ENCODE measurements at places on chromosomes 13 and 19.
A peak's percentile ranks its signal among the peaks of the same experiment; 100 is the strongest.

- DNase-seq: no peak
Observed at GRCh38 chr19:726993-727956, 18.5 kb downstream of the PALM start.

DNA sequence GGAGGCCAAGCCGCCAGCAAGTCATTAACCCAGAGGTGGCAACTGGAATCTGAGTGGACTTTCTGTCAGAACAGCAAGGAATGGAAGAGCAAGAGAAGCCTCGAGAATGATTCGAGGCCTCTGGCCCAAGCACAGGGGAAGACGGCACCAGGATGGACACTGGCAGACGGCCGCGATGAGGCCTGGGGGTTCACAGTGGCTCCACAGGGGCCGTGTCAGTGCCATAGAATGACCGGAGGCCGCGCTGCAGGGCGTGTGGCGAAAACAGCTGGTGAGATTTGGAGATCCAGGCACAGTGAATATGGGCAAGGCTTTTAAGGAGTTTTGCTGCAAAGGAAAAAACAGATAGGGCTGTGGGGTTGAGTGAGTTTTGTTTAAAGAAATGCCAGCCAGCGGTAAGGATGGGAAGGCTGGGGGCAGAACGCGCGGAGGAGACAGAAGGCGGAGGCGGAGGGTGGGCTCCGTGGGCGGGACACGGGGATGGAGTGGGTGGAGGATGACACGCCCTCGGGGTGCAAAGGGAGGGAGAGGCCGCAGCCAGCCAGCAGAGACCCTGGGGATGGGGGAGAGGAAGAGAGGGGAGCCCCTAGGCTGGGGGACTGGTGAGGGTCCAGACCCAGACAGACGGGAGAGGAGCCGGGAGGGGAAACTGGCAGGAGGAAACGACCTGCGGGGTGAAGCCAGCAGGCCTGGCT is 130.5 kb downstream of the RNF17 start:
- DNase-seq: no peak

DNA sequence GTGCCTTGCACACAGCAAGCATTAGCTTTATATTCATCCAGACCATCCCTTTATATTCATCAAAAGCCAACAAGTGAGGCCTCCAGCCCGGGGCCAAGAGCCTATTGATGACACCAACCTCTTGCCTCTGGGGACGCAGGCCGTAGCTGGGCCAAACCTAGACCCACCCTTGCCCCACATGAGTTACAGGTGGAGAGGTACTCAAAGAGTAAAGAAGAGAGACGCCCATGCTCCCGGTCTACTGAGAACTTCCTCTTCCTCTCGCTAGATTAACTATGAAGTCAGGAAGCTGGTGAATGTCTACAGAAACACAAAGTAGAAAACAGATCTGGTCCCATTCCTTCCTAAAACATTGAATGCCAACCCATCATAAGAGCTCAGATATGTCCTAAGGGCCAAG is 3.8 kb upstream of the MLNR start:
- no peak for DNase-seq

- DNase-seq: no peak
Observed at GRCh38 chr13:48901781-48902180, 73.9 kb upstream of the FNDC3A start.

DNA sequence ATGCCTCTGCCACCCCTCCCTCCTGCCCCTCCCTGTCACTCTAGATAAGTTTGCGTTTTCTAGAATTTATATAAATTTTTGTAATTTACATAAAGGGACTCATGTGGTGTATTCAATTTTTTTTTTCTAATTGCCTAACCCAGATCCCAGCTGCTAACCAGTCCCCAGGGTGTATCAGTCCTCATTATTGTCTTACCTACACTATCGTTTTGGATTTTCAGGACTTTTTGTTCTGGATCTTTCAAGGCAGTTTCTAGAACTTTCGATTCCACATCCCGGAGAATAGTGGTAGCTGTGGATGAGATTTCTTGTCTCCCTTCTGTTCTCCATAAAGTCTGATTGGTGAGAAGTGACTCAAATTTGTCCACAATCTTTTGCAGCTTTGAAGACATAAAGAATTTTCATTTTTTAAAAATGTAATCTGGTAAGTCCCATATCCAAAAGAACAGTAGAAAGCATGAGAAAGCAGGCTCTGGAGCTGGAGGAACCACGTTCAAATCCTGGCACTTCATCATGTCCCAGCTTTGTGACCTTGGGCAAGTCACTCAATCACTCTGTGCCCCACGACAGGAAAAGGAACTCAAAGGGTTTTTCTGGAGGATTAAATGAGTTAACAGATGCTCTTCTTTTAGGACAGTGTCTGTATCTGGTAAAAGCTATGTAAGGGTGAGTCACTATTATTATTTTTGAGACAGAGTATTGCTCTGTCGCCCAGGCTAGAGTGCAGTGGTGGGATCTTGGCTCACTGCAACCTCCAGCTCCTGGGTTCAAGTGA is 19.7 kb downstream of the ADGRE3 start:
- no peak for DNase-seq

DNA sequence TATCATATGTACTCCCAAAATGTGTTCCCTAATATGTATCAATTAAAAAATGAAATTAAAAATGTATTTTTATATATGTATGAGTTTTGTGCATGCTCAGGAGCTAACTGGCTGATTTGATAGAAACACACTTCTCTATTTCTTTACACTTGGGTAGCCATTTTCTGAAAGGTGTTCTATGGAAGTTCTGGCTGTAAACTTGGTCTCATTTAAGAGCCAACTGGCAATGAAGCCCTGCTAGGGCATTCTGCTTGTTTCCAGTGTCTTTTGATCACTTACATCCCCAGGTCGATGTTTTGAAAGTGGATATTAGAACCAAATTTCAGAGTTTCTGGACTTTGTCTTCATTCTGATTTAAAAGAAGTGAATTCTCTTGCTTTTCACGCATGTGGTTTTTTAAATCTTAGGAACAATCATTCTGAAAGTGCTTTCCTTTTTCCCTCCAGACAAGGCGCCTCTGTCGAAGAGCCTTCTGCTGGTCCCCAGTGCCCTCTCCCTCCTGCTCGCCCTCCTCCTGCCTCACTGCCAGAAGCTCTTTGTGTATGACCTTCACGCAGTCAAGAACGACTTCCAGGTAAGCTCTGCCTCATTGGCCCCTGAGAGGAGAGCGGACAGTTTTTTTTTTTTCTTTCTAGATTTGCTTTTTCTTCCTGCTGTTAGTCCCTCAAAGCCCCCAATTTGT is 20.1 kb downstream of the GPR18 start:
- no peak for DNase-seq

DNA sequence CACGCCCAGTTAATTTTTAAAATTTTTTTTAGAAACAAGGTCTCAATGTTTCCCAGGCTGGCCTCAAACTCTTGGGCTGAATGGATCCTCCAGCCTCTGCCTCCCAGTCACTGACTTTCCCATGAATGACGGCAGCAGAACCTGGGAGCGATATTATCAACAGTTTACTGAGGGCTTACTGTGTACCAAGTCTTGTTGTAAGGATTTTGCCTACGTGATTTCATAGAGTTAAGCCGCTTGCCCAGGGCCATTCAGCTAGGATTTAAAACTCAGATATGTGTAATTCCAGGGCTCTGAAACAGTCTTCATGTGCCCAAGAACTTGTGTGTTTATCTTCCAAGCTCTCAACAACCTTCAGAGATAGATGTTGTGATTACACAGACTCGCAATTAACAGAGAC is 6.0 kb upstream of the KXD1 start:
- no peak for DNase-seq

DNA sequence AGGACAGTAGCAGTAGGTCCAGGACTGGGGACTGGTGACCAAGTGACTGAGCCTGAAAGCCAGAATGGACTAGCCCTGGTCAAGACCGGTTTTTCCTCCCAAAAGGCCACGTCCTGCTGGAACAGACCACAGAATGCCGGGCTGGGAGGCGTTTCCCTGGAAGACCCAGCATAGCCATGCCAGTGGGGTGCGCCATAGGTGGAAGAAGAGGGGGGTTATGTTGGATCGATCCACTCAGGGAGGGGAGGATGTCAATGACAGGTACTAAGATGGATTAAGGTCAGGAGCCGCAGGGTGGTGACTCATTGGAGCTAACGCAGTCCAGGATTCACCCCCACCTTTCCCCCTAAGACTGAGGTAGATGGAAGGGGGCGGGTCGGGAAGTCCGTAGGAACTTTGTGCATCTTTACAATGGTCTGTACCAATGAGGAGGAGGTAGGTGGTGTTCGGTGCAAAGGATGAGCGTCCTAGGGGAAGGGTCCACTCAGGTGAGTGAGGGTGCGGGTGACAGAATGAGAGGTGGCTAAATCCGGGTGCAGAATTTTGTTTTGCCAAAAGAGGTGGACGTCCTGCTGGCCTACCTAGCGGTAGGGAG is 21.0 kb downstream of the VASP start:
- no peak for DNase-seq

DNA sequence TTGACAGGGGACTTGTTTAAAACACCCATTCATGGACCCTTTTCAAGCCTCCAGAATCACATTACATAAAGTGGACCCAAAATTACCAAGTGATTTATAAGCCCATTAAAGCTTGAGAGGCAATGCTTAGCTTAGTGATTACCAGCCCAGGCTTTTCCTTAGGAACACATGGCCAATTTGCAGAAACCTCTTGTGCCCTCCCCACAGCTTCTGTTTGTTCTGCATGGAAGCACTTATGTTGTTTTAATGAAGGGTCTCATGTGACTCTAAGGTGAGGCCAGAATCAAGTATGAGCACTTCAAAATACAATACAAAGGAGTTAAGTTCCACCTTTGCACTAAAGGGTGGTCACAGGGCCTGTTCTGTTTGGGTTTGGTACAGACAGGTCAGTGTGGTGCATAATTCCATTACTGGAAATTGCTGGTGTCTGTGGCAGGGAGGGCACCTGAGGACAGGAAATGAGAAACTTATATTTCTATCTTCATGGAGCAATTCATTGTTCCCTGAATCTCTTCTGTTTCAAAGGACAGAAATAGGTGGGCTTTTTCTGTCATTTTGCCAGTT is 15.3 kb downstream of the ZNF486 start:
- DNase-seq: no peak

- DNase-seq: peak; percentile 73
Observed at GRCh38 chr13:29572575-29572974, 22.9 kb downstream of the SLC7A1 start.

GRCh38 chr19:42282819-42283187 is 13.8 kb downstream of the CIC start:
- no peak for DNase-seq

- peak; percentile 16 for DNase-seq
Observed at GRCh38 chr13:26539738-26540292, 17.7 kb upstream of the WASF3 start.

DNA sequence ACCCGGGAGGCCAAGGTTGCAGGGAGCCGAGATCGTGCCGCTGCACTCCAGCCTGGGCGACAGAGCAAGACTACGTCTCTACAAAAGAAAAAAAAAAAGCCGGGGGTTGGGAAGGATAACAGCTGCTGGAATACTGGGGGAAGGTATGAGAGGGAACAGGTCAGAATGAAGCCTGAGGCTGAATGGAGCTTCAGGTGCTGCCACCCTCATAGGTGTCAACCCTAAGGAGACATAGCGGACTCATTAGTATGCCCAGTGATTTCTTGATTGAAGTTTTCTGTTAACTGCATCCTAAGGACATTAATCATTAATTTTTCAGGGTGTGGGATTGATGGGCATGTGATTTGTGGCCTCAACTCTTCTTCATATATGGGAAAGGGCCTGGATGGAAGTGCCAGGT is 6.0 kb downstream of the SMARCA4 start:
- DNase-seq: no peak

- DNase-seq: no peak
Observed at GRCh38 chr13:64993514-64994164, 2236.5 kb downstream of the PCDH9 start.

GRCh38 chr19:18108897-18109296 is 11.3 kb downstream of the MAST3 start:
- DNase-seq: peak; percentile 60

- no peak for DNase-seq
Observed at GRCh38 chr19:56316728-56317127, 2.1 kb upstream of the ZSCAN5A start.

DNA sequence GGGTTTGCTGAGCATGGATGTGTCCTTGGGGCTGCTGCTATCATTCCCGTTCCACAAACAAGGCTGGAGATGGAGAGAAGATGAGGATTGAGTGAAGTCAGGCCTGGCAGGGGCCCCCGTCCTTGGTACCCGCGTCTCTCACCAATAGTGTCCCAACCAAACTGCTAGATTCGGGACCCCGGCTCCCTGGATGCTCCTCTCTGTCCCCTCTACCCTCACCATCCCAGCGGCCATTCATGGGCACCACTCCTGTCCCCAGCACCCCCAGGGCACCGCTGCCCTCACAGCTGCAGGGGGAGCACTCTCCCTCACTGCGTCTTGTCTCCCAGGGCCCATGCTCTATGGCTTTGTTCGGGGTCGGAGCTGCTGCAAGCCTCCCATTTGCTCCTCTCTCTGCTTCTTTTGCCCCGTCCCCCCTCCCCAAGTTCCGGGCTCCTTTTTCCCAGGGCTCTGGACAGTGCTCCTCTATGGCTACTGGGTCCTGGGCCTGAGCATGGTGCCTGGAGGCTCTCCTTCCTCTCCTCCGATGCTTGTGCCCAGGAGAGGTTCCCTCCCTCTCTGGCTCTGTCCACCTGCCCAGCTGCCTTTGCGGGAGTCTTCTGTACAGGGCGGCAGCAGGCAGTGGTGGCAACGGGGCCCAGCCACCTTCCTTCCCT is 219.5 kb downstream of the TEX29 start:
- no peak for DNase-seq

DNA sequence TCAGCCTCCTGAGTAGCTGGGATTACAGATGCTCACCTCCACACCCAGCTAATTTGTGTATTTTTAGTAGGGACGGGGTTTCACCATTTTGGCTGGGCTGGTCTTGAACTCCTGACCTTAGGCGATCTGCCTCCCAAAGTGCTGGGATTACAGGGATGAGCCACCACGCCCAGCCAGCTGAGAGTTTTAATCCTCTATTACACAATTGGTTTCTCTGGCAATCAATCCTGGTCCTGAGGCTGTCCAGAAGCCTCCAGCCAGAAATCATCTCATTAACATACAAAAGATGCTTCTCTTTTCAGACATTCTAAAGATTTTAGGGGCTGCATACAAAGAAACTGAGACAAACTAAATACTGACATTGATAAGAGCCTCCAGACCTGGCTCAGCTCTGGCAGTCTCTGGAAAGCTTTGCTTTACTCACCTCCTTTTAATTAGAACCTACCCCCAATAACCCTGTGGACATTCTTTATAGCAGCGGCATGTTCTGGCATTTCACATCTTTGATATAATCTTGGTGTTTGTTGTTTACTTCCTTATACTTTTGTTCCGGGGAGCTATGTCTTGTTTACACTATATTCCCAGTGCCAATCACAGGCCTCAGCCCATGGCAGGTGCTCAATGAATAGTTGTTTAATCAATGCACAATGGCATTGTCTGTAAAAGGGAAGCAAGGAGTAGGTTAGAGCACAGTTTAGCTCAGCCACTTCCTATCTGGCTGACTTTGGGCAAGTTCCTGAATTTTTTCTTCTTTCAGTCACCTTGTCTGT is 4.1 kb upstream of the ZNF724 start:
- no peak for DNase-seq

DNA sequence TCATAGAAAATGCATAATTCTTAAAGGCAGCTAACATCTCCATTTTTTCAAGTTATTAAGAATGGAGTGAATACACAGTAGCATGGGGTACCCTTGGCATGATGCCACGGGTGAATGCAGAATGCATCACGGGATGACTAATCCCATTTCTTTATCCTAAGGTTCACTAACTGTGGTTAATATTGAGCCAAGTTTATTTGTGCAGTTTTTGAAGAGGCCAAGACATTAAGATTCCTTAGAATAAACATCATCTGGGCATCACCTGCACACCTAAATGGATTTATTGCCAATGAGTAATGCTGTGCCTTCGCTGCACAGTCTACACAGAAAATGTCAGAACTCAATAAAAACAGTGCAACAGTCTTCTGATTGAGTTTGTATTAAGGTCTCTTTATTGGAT is 333.1 kb downstream of the GPC6 start:
- DNase-seq: no peak

GRCh38 chr13:111368091-111368490 is 47.6 kb downstream of the TEX29 start:
- DNase-seq: no peak
